ENCODE measurements at places on chromosomes 6 and 20.
A peak's percentile ranks its signal among the peaks of the same experiment; 100 is the strongest.

DNA sequence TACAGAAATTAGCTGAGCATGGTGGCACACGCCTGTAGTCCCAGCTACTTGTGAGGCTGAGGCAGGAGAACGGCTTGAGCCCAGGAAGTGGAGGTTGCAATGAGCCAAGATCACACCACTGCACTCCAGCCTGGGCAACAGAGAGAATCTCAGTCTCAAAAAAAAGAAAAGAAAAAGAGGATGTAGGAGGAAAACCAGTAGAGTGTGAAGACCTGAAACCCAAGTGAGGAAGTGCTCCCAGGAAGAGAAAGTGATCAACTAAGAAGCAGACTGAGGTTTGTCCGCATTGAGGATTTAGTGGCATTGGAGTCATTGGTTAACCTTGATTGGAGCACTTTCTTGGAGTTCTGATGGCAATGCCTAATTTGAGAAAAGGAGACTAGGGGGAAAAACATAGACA lies 20.6 kb upstream of the TASP1 start:
- no peak for DNase-seq

DNA sequence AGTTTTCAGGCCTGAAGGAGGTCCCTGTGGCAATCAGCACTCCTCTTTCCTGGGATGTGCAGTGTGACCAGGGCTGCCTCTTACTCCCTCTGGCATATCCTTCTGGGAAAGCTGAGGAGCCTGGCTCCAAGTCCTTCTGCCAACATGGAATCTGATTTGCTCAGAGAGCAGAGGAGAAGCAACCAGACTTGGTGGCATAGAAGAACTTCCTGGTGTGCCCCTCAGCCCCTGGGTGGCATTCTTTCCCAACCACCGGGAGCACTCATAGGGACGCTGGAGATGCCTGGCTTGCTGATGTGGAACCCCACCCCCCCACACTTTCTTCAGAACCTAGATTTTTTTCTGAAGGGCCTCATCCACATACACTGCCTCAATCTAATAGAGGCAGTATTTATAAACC lies 107.6 kb upstream of the TRAF3IP2 start:
- no peak for DNase-seq

- no peak for DNase-seq
Measured at GRCh38 chr6:100460650-100461204, 4.0 kb downstream of the SIM1 start.

- no peak for DNase-seq
Measured at GRCh38 chr6:43796903-43797890, 27.2 kb downstream of the VEGFA start.

DNA sequence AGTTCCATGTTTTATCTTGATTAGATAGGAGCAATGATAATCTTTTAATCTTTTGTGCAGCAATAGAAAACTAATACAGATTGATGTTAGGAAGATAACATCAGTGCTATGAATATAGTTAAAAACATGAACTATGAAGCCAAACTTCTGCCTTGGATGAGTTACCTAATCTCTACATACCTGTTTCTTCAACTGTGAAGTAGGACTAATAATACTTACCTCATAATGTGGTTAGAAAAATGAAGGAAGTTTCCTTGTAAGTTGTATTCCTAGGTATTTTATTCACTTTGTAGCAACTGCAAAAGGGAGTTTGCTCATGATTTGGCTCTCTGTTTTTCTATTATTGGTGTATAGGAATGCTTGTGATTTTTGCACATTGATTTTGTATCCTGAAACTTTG lies 111.9 kb downstream of the FRK start:
- no peak for DNase-seq

DNA sequence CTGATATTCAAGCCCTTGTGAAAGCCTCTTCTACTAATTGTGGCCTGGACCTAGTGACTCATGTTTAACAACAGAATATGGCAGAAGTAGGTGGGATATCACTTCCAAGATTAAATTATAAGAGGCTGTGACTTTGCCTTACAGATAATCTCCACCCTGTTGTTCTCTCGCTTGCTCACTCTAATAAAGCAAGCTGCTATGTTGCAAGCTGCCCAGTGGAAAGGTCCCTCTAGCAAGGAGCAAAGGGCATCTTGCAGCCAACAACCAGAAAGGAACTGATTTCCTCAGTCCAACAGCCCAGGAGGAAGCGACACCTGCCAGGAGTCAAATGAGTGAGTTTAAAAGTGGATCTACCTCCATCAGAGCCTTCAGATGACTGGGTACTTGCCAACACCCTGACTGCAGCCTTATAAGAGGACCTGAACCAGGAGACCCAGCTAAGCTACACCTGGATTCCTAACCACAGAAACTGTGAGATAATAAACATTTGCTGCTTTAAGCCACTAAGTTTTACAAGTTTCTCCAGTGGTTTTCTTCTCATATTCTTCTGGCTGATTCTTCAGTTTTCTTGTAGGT lies 112.6 kb downstream of the FRK start:
- DNase-seq = no peak

DNA sequence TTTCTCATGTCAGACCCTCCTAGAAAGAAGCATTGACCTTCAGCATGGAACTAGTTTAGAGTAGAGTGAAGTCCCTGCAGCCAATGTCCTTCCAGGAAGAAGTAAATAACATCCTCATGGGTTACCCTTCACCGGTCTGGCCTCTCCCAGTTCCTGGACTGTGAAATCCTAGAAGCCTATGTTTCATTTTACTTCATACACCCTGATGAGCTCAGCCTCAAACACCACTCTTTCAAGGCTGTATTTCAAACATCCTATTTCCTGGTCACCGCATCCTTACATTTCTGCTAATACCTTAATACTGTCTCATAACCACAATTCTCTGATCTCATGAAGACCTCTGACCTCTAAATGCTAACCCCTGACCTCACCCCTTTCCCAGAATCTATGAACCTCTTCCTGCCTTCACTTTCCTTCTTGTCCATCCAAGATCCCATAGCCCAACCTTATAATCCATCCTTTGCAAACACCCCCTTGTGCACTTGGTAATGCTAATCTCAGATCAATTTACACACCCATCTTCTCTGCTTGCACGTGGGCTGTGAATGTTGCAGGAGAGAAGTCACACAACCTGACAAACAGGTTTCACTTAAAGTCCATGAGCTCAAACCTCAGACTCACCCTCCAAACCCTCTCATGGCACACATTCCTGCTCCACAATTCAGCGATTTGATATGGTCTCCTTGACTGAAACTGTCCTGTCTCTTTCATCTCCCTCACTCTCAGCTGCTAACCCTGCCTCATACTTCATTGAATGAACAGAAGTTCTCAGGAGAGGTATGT lies 30.2 kb downstream of the SLC2A10 start:
- no peak for DNase-seq

GRCh38 chr20:19429538-19429937 lies 217.1 kb downstream of the SLC24A3 start:
- no peak for DNase-seq

- no peak for DNase-seq
Measured at GRCh38 chr6:24520929-24521546, 26.3 kb downstream of the ALDH5A1 start.

DNA sequence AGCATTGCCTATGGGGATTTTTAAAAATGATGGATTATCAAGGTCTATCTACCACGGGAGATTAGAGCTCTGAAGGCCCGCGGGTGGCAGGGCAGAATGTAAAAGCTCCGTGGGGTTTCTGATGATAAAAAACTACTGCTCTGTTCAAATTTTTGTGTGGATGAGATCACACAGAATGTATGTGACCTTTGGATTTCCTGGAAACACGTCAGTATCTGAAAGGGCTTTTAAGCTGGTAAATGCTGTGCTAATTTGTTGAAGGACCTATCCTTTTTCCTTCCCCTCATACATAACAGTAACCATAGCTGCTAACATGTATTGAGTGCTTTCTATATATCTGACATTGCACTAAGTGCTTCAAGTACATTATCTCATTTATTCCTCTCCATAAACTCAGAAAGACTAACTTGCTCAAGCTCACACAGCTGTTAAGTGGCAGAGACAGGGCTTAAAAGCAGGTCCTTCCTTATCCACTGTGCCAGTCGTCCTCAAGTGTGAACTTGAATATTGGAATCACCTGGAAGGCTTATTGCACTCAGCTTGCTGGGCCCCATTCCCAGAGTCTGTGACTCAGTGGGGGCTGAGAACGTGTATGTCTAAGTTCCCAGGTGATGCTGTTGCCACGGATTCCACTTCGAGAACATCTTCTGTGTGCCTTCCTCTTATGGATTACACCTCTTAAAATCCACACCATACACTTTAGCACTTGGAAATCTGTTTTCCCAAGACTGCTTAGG lies 1.9 kb upstream of the TMEM242 start:
- DNase-seq = no peak

DNA sequence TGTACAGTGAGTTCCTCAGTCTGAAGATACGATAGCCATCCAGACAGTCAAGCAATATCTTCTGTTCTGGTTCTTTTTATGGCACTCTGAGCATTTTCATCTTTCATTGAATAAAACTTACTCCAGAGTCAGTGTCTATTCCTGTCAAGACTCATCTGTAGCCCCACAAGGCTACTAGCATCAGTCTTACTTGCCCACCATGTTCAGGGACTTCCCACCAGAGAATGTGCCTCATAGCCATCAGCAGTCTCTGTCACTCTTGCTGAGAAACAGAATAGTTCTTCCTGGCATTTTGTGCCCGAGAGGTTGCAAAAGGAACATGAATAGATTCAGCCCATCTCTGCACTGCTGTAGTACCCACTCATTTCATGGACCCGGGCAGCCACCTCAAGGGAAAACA lies 12.7 kb upstream of the DCBLD1 start:
- DNase-seq = no peak

- DNase-seq = no peak
Measured at GRCh38 chr6:43781941-43782704, 12.1 kb downstream of the VEGFA start.

- peak; percentile 43 for DNase-seq
Measured at GRCh38 chr6:15365273-15365687, 119.4 kb downstream of the JARID2 start.

DNA sequence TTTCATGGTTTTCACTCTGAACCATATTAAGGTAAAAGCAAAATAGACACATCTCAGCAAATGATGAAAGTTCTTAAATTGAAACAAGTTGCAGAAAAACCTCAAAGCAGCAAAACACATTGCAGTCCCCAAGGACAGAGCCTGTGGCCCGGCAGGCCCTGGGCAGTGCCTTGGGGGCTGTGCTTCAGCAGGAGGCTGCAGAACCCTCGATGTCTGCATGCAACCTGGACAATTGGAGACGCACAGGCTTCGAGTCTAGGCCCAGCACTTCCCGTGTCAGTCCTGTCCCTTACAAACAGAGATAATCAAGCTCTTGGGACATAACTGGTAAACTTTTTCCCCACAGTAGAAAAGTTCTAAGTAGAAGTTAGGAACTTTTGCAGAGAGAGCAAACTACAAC lies 9.2 kb downstream of the PYGB start:
- DNase-seq = no peak

DNA sequence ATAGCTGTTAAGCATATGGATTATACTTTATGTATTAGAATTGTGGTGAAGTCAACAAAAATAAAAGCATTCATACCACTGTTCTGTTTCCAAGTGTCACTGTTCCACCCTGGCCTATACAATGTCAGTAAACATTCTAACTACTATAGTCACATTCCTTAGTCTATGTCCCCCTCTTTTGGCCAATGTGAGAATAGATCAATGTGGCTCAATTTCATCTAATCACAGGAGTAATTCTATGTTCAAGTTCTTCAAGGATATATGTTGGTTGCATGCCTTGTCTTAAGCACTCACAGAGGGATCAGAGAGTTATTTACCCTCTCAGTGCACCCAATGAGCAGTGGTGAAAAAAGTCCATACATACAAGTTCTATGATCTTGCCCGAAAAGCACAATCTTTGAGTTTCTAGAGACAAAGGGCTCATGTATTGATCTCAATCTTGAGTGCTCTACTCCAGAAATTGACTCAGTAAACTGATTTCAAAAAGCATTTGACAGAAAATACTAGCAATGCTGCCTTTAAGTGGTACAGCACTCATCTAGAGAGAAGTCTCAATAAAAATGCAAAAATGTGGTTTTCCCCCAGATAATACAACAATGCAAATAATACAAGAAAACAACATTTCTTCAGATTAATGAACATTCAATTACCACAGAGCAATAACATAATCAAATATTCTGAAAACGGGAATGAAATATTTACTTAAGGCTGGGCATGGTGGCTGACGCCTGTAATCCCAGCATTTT lies 16.5 kb downstream of the SMLR1 start:
- DNase-seq = no peak

DNA sequence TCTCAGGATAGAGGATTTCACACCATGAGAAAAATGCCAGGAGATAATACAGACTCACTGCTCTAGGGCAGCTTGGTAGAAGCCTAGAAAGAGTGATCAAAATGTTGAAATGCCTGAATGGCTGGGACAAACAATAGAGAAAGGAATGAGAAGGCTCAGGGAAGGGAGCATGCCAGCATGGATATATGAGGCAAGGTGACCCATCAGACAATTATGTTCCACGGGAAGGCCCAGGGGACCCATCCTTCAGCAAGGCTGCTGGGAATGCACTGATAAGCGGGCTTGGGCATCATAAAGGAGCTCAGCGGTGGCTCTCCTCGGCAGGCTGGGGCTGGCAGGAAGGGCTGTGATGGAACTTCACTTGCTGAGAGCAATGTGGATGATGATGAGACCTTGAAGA lies 12.2 kb downstream of the HEBP2 start:
- no peak for DNase-seq

GRCh38 chr6:169176361-169176991 lies 77.2 kb downstream of the THBS2 start:
- DNase-seq = no peak

- DNase-seq = no peak
Measured at GRCh38 chr6:12544821-12545565, 171.6 kb upstream of the PHACTR1 start.

DNA sequence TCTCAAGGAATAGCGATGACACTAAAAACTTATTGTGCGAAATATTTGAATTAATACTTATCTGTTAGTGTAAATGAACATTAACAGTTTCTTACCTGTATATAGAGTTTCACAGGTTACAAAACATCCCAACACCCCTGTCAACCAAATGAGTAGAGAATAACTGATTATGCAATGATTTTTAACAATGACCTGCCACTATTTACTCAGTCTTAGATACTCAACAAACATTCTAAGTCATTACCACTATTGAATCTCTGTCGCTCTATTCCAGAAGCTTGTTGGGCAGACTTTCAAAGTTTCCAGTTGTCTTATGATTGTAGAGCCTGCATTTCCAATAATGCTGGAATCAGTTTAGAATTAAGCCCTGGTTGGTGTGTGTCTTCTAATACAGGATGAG lies 85.5 kb downstream of the RNF182 start:
- no peak for DNase-seq

GRCh38 chr6:133699741-133700385 lies 189.1 kb upstream of the TCF21 start:
- DNase-seq = no peak

GRCh38 chr6:15213838-15214400 lies 31.9 kb upstream of the JARID2 start:
- no peak for DNase-seq

- no peak for DNase-seq
Measured at GRCh38 chr6:121809211-121809610, 373.8 kb downstream of the GJA1 start.

All from T-helper 1 cell (primary cell).